ENCODE measurements at places on chromosomes 5 and 9.

- no peak for DNase-seq
Observed at GRCh38 chr5:168575391-168576372, 3.5 kb downstream of the PANK3 start.

- DNase-seq: no peak
Observed at GRCh38 chr9:2697492-2697891, 19.8 kb upstream of the KCNV2 start.

DNA sequence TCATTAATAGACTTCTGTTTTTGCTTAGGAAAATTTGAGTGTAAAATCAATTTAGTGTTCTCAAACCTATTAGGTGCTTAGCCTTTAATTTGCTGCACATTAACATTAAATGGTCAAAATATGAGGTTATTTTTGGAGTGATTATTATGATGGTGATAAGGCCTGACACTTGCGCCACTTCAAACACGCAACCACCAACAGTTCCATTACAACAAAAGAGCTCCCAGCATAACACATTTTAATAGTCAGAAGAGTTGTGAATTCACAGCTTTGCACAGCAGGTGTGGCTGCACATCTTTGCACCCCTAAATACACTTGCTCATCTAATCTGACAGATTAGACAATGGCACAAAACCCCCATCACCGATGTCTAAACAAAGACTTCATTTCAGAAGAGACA lies 940.7 kb downstream of the NR2F1-AS1 start:
- no peak for DNase-seq

- no peak for DNase-seq
Observed at GRCh38 chr9:125133403-125134329, 9.7 kb downstream of the SCAI start.

DNA sequence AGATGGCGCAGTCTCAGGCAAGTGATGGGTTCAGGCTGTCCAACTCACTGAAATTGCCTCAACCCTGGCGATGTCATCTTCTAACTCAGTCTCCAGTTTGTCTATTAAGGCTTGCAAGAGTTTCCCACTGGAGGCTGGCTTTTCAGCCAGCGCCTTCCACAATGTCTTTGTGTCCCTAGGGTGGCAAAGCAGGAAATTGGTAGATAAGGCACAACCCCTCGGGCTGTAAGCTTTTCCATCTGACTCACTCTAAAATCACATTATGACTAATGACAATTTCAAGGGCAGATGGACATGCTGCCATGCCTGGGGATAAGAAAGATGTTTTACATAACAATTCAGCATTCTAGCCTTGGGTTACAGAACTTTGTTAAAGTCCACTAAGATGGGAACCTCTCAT lies 61.9 kb downstream of the MROH2B start:
- no peak for DNase-seq

DNA sequence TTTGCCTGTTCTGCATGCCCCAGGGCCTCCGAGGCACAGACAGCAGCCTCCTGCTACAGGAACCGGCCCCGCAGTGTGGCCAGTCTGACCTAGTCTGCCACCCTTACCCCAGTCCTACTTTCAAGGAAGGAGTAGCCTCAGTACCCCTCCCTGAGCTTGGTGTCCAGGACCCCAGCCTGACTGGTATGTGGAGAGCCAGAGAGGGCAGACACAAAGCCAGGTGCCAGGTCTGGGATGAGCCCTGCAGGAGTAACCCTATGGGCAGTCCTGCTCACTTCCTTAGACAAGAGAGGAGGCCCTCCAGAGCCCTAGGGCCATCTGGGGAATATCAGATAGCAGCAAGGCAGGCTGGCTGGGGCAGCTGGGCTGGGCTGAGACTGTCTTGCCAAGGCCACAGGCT lies 67.8 kb downstream of the NRG2 start:
- DNase-seq: no peak

- DNase-seq: no peak
Observed at GRCh38 chr5:172672681-172673080, 31.6 kb downstream of the NEURL1B start.

DNA sequence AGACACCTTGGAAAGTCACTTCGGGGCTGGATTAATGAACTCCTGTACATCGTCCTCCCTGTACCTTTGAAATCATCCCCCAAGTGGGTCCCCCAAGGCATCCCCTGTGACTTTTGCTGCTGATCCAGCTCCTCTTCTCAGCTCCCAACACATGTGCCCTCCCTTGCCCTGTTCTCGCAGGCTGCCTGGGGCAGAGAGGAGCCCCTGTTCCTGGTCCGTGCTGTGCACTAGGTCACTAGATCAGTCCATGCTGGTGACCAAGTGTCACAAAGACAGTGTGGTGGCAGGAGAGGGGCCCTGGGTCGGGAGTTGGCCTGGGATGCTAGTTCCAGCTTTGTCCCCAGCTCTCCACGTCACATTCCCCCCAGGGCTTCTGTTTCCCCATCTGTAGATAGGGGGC lies 79.3 kb upstream of the BARHL1 start:
- no peak for DNase-seq

GRCh38 chr5:90590-91547 lies 1.1 kb upstream of the PLEKHG4B start:
- no peak for DNase-seq

All from progenitor cell of endocrine pancreas (in vitro differentiated cells).